ENCODE measurements at places on chromosomes 12 and 14.

DNA sequence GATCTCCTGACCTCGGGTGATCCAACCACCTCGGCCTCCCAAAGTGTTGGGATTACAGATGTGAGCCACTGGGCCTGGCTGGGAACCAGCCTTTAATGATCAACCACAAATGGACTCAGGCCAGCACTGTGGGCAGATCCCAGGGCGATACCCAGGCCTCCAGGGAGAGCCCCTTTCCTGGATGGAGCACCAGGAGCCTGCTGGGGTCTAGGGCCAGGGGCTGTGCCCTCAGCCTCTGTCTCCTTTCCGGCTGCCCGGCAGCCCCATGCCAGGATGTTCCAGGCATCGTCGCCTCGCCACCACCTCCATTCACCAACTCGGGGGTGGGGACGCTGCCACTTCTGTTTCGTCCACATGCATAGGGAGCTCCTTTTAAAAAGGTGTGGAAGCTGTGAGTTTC is 2.3 kb downstream of the ADGRD1 start:
- DNase-seq: no peak

GRCh38 chr14:22388669-22389595 is 200.1 kb downstream of the DAD1 start:
- no peak for DNase-seq

DNA sequence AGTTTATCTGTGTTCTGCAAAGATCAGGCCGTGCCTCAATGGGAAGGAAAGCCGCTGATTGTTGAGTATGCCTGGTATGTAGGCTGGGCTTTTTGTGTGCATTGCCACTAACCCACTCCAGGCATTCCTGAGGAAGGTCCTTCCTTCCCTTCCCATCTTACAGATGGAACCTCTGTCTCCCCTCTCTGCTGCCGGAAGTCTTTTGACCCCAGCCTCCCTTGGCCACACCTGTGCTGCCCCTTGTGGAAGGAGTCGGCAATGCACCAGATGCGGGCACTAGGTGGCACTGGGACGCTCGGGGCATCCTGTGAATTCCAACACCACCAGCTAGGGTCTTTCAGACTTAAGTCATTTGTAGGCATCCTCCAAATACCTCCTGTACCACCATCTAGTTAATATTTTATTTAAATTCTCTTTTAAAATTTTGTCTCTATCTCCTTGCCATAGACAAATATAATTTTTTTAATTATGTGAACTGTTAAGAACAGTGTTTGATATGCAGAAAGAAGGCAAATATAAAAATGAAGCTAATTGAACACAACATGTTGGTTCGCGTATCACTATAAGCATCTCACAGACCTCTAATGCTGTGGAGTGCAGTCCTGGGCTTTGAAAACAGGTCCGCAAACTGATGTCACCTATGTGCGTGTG is 99.6 kb downstream of the RIN3 start:
- DNase-seq: no peak

GRCh38 chr12:92615703-92616102 is 87.1 kb upstream of the PLEKHG7 start:
- no peak for DNase-seq

DNA sequence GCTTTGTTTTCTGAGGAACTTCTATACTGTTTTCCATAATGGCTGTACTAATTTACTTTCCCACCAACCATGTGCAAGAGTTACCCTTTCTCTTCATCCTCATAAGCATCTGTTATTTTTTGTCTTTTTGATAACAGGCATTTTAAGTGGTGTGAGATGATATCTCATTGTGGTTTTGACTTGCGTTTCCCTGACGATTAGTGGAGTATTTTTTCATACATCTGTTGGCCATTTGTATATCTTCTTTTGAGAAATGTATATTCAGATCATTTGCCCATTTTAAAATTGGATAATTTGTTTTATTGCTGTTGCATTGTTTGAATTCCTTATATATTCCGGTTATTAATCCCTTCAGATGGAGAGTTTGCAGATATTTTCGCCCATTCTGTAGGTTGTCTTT is 10.2 kb upstream of the HMGA2 start:
- no peak for DNase-seq

GRCh38 chr12:54579696-54580333 is 8.6 kb downstream of the PPP1R1A start:
- no peak for DNase-seq

DNA sequence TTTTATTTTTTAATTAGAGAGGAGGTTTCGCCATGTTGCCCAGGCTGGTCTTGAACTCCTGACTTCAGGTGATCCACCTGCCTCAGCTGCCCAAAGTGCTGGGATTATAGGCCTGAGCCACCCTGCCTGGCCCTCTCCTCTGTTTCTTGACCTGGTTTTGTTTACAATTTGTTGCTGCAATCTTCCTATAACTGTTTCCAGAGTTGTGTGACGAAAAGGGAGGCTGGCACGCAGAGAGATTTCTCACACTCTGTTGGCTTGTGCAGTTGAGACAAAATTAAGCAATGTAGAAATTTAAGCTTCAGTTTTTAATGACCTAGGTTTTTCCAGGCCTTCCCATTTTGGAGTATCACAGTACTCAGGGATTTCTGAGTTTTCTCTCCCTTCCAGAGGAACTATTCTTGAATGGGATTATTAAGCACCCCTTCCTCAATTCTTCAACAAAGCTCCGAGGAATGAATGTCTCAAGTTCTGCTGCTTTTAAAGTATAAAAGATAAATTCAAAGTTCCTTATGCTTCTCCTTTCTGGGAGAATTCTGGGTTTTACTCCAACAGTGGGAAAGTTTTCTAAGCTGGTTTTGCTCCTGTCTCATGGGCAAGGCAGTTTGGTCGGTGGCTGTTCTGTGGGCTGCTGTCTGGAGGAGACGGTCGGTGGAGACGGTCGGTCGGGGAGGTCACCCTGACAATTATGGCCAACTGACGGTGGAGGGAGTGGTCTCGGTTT is 20.4 kb upstream of the FOS start:
- DNase-seq: no peak

DNA sequence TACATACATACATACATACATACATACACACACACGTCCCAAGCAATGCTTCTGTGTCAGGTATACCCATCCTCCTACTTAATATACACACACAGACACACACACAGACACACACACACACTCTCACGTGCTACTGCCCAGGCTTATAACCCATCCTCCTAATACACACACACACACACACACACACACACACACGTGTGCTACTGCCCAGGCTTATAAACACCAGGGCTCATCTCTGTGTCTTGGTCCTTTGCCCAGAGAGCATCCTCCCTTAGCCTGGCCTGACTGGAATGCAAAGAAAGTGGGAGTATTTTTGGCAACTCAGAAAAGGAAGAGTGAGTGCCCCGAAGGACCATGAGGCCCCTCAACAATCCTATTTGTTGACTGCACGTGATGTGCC is 129.0 kb downstream of the RBM19 start:
- no peak for DNase-seq

- no peak for DNase-seq
Observed at GRCh38 chr14:101408077-101408831, 153.0 kb upstream of the DIO3 start.

- no peak for DNase-seq
Observed at GRCh38 chr14:87960013-87960787, 32.8 kb downstream of the GALC start.

DNA sequence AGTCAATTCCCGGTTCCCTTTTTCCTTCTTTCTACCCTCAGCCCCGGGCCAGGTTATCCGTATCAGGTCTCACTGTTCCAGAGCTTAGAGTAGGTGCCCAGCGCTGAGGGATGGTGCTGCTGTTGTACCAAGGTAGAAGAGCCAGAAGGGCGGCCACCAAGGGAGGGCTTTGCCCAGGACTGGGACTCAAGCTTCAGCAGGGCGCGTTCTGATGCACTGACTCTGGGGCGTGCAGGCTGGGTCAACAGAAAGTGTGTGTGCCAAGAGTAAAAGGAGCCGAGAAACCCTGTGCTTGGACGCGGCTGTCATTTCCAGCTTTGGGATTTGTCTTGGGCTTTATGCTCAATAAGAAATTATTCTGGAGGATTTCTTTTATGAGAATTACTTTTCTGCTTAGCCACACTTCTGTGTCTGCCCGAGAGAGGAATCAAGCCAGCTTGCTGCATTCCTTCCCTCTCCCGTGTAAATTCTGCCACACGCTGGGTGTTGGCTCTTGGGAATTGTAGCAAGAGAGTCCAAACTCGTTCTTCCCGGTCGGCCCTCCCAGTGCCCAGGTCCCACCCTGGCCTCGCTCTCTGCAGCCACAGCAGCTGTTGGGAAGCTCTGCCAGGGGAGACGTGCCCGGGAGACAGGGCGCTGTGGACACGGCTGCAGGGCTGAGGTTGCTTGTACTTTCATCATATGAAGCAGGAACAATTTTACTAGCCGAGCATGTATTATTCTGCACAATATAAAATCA is 98.0 kb downstream of the FBXL14 start:
- no peak for DNase-seq

GRCh38 chr14:92534932-92535643 is 21.5 kb downstream of the RIN3 start:
- DNase-seq: no peak

- DNase-seq: no peak
Observed at GRCh38 chr12:5008661-5009060, 35.0 kb upstream of the KCNA5 start.

- peak; percentile 37 for DNase-seq
Observed at GRCh38 chr14:76267322-76268046, 108.5 kb upstream of the ESRRB start.

GRCh38 chr12:6200256-6201212 is at the start of gene CD9:
TSS of gene CD9 (plus strand) at chr12:6200400. CDS start at chr12:6200500, 100 bp downstream.
- no peak for DNase-seq

DNA sequence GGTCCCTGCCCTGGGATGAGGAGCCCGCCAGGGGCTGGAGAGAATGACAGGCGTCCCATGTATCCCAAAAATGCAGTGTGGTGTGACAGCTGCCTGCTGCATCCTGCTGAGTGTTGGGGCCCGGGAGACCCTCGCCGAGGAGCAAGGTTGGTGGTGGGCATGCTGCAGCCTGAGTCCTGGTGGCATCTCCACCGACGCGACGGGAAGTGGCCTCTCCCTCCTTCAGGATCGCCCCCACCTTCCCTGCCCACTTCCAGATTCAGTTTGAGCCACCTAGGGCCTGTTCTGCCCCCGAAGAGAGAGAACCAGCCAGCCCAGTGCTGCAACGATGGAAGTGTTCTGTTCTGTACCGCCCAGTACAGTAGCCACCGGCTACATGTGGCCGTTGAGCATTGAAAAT is 70.1 kb downstream of the TSPAN9 start:
- no peak for DNase-seq

GRCh38 chr14:74324931-74325361 is 22.2 kb upstream of the ABCD4 start:
- DNase-seq: peak; percentile 22

GRCh38 chr14:35854696-35855270 is 28.6 kb downstream of the BRMS1L start:
- no peak for DNase-seq

- DNase-seq: no peak
Observed at GRCh38 chr12:5972387-5972786, 27.3 kb upstream of the ANO2 start.

DNA sequence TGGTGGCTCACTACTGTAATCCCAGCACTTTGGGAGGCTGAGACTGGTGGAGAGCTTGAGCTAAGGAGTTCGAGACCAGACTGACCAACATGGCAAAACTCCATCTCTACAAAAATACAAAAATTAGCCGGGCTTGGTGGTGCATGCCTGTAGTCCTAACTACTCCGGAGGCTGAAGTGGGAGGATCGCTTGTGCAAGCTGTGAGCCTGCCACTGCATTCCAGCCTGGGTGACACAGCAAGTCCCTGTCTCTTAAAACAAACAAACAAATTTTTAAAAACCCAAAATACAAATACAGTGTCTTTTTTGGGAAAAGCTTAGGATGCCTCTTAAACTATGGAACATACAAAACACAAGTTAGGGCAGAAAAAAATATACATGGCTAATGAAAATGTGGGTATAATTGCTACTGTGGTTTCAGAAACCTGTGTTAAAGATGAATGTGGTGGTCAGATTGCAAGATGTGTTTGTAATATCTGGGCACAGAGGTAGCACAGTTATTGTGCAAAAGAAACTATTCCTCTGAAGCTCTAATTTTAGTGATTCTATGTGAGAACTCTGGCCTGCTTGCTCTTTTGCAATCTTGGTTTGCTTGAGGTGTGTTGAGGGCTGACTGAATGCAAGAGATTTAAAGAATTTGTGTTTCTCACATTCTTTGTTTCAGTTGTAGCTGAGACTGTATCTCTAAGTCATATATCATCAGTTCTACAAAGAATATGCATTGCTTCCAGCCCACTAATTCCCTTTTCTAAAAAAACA is 3.9 kb upstream of the HSPA2 start:
- no peak for DNase-seq

GRCh38 chr12:14710632-14711320 is 14.4 kb upstream of the GUCY2C start:
- no peak for DNase-seq

DNA sequence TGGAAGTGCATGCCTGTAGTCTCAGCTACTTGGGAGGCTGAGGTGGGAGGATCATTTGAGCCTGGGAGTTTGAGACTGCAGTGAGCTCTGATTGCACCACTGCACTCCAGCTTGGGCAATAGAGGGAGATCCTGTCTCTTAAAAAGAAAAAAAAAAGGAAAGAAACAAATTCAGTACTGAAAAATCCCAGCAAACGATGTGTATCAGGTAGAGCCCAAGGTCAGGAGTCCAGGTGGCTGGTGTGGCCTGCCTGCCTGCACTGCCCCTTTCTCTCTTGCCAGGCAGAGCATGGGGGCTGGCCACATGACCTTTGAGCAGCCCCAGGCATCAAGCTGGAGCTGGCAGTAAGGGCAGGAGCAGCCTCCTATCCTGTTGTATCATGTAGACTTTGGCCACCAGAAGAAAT is 31.8 kb downstream of the ELK3 start:
- DNase-seq: no peak

DNA sequence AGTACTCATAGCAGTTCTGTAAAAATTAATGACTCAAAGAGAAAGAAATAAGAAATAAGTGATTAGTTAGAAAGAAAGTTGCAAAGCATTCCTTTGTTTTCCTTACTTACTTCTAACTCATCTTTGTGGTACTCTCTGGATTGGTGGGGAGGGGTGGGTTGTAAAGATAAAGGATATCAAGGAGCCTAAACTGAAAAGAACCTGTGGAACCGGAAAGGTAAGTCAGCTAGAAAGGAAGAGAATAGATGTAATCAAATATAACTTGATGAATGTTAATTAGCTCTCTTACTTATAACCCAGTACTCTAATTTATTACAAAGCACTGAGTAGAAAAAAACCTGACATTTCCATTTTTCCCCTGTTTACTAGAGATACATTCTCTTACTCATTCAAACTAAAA is 37.5 kb upstream of the KRR1 start:
- no peak for DNase-seq

GRCh38 chr14:102140027-102140749 is 491 bp downstream of the WDR20 start:
- no peak for DNase-seq

- DNase-seq: no peak
Observed at GRCh38 chr12:125453751-125454150, 388.5 kb downstream of the AACS start.

All from DMS 273 treated with DMSO at 0.1 percent for 48 hours (cell line).